ENCODE measurements at places on chromosomes 2 and 18.

DNA sequence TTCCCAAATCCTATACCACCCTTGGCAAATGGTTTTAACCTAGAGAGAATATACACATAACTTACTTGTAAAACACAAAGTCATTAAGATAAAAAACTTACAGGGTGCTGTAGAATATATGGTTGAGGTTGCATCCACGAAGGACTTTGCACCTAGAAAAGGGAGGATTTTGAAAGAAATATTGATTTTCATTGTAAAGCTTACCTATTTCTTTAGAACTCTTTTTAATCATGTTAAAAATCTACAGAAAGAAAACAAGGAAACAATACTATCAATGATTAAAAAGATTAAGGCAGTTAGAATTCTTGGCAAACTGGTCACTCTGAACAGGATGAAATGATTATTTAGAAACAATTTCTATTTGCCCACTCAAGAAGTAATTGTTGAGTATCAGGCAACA is 81.1 kb upstream of the ITGB6 start:
- no peak for DNase-seq

DNA sequence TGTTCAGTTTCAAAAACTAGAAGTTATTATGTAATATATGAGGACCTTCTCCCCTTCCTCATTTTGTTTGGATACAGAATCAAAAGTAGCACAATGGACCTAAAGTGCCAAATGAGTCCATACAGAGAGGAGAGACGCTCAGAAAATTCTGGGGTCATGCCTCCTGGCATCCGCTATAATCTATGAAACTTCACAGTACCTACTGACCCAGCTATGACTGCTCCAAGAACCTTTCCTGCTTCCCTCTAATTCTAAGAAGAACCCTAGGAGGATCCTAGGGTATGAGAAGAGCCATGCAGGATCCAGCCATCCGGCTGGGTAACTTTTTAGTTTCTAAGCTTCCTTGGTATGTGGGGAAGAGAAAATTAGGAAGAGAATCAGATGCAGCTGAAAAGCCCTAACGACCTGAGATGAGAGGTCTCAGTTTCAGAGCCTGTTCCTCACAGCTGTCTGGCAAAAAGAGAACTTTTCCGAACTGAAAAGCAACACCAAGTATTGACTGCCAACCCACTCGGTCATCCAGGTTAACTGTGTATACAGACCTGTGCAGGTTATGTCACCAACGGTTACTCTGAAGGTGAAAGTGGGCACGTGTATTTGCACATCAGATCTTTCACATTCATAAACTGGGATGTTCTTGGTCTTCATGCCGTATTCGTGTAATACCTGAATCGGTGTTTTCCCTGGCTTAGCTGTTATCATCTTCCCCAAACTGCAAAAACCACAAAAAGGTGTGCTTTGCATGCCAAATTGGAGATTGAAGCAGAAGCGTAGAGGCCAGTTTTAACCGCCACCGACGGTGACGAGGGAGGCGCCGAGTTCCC is 1.1 kb downstream of the PRKRA start:
- DNase-seq: no peak

DNA sequence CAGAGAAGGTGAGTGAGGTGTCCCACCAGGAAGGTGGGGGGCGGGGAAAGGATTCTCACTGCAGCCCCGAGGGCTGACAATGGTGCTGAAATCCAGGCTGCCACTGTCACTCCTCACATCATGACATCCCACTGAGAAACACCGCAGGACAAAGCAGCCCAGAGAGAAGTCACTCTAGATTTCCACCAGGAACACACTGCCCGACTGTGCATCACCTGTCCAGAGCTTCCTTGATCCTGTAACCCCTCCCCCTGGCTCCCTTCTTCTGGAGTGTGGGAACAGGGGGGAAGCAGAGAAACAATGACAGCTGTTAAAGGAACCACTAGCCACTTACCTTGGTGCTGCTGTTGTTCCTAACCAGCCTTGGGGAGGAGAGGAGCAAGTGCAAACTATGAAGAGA is 69.9 kb downstream of the MRO start:
- DNase-seq: no peak

GRCh38 chr2:11624893-11625292 is 45.1 kb downstream of the NTSR2 start:
- no peak for DNase-seq

GRCh38 chr2:230218421-230218820 is 1.4 kb downstream of the SP110 start:
- DNase-seq: no peak
